Left colon (tissue), 2 donors: ENCODE measurements at places on chromosomes 4 and X.

DNA sequence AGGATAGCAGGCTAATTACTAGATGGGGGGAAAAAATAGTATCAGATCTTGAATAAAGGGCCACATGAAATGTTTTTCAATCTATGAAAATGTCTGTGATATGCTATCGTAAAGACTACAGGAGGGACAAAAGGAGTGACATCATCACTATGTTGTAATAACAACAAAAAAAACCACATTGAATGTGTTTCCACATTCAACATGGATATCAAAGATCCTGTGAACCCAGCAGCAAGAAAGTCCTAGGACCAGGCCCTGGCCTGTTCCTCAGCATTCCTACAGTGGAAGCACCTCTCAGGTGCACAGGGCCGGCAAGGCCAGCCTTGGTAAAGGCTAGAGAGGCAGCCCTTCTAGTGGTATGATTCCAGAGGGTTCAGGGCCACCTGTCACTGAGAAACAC lies 118.3 kb downstream of the RELL1 start:
- DNase-seq = no peak

DNA sequence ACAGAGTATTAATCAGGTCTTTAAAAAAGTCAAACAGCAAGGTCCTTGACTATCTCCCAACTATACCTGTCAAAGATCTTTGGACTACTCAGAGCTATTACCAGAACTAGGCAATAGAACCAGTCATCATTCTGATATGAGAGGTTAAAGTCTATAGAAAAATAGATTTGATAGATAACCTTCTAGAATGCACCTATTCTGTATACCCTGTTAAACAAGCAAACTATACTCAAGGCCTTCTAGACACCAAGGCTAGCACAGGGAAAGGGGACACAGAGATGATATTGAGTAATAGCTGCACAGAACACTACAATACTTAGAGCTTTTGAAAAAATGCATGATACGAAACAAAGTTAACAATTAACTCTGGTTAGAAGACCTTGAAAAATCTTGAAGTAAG lies 149.5 kb downstream of the NR3C2 start:
- DNase-seq = no peak

DNA sequence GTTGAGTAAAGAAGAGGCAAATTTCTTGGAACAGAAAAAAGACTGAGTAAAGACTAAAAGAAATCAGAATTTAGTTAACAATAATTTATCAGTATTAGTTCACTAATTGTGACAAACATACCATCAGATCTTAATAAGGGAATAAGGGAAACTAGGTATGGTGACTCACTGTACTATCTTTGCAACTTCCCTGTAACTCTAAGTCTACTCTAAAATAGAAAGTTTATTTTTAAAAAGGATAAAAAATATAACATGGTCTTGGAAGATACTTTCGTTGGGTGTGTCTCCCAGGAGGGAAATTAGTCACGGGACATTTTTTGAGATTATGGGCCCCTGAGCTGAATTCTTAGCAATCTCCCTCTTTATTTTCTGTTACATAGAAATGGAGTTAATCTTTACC lies 97.3 kb downstream of the EMCN start:
- DNase-seq = no peak

GRCh38 chrX:136711147-136711546 lies 63.2 kb downstream of the CD40LG start:
- DNase-seq = peak; percentile 35

DNA sequence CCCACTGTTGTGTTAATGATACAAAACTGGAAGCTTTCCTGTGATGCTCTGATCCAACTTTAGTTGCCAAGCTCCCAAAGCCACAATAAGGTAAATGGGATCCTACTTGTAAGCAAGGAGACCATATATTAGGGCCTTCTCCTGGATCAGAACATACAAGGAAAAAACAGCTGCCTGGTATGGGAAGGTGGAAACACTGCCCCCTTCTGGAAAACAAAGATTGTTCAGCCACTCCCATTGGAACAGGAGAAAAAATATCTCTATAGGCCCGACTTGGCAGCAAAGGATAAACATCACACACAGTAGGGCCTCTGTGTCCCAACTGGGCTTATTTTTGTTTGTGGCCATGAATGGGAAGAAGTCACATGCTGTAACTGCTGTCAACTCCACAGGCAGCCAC lies 166.5 kb downstream of the TBX22 start:
- no peak for DNase-seq

DNA sequence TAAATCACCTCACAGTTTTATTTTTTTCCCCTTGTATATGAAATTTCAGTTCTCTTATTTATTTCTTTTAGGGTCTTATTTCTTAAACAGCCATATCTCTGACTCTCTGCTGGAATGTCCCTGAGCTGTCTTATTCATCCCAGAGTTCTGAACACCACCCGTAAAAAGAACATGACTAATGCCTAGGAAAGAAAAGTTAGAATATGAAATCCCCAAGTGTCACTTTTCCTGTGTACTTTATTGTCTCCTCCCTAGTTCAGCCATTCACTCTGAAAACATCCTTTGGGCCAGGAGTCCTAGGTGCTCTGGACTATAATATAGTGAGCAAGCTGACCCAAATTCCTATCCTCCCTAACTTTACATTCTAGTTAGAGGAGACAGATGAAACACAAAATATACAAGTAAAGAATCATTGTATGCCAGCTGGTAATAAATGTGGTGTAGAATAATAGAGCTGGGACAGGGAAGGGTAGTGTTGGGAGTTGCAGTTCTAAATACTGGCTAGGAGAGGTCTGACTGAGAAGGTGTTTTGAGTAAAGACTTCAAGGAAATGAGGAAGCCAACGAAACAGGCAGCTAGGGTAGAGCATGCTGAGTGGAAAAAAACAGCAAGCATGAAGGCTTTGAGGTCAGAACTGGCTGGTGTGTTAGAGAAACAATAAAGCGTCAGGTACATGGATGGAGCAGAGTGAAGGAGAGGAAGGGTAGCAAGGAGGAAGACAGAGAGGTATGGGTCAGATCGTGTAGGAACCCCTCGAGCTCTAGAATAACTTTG lies 40.6 kb upstream of the FTHL17 start:
- DNase-seq = no peak

GRCh38 chr4:173005912-173006633 lies 162.5 kb upstream of the GALNT7 start:
- DNase-seq = no peak

DNA sequence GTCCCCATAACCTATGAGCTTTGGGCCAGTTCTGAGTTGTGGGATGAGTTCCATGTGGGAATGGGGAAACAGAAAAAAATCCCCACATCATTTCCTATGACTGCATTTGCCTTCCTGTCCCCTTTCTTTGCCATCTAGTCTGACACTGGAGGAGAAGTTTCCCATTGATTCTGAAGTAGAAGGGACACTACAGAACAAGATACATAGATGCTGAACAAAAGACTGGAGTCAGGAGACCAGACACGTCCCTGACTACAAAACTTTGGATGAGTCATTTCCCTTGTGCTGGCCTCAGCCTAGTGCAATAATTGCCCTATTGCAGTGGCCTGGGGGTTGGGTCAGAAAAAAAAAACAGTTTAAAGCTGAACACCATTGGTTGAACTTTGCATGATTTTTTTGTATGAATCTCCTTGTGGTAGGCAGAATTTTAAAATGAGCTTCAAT lies 22.1 kb downstream of the BEX3 start:
- no peak for DNase-seq

DNA sequence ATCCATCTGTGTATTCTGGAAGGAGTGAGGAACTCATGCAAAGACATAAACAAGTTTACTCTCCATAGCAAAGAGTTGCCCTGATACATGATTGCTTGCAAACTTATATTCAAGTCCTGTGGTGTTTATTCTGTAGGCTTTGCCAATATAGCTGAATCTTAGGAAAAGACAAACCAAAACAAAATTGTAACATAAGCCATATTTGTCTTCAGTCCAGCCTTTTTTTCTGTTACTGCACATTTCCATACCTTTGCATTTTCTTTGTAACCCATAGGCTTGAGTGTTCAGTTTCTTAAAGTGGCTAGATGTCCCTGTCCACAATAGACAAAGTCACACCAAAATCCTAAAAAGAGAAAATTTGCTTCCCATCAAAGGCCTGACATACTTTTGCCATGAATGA lies 120.4 kb downstream of the PPARGC1A start:
- no peak for DNase-seq

DNA sequence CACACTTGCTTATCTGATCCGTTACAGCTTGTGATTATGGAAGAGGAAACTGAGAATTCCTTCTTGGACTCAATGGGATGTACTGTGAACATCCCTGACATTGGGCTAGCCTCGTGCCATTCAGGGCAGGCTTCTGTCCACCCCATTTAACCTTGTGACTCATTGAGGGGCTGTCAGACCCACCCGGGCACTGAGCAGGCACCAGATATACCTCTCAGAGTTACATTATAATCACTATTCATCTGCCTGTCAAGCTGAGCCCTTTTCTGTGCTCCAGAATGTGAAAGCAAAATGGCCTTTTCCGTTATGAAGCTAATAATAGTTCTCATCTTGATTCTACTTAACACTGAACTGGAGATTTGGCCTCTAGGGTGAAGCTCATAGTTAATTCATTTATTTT lies 170.6 kb upstream of the SCML1 start:
- DNase-seq = no peak

GRCh38 chr4:113759696-113760093 lies 1.8 kb downstream of the CAMK2D start:
- no peak for DNase-seq

- no peak for DNase-seq
These were observed 22.8 kb downstream of the NDST4 start for GRCh38 chr4:115090483-115091075.

DNA sequence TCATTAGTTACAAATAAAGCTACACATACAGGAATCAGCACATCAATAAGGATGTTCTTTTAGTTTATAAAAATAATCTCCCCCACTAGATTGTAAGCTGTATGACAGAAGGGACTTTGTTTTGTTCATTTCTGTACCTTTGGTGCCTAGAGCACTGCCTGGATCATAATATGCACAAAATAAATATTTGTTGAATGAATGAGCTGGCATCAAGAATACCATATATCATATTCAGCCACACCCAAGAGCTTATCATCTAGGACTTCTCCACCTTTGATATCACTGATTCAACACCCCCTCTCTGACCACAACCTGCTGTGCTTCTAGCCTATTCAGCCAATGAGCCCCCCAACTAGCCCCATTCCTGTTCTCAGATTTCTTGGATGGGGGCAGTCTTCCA lies 10.6 kb downstream of the SYTL4 start:
- no peak for DNase-seq

- peak; percentile 16 for DNase-seq
These were observed 204.7 kb upstream of the S100G start for GRCh38 chrX:16445166-16445752.

- DNase-seq = no peak
These were observed 713.4 kb downstream of the PCDH18 start for GRCh38 chr4:136818811-136819330.
